ENCODE measurements at places on chromosomes 12 and 14.

DNA sequence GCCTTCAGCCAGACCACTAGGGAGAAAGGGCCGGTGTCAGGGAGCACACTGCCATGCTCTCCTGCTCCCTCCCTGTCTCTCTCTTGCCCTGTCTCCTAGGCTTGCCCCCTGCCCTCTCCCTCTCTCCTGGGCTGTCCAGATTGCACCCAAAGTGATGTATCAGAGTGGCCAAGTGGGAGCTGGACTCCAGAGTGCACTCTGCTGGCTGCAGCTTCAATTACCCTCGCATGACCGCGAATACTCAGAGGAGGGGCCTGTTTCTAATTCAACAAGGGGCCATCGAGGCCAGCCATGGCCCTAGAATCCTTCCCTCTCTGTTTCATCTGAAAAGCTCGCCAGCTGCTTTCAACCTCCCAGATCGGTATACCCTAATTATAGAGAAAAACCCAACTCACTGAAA, 206.4 kb upstream of the FKBP4 start:
- H3K27ac ChIP-seq, result no peak overlapping the region
- no peaks in the 10 kb centered on the region for H3K4me1 ChIP-seq
- no peak for DNase-seq
- peaks cover 75% of the 10 kb centered on the region for H3K27me3 ChIP-seq

- no peak for DNase-seq
- no peak overlapping the region for H3K27ac ChIP-seq
- H3K27me3 ChIP-seq, result peaks cover 3% of the 10 kb centered on the region
- peaks cover 6% of the 10 kb centered on the region for H3K4me1 ChIP-seq
Observed at GRCh38 chr12:2198005-2198501, 145.3 kb downstream of the CACNA1C start.

DNA sequence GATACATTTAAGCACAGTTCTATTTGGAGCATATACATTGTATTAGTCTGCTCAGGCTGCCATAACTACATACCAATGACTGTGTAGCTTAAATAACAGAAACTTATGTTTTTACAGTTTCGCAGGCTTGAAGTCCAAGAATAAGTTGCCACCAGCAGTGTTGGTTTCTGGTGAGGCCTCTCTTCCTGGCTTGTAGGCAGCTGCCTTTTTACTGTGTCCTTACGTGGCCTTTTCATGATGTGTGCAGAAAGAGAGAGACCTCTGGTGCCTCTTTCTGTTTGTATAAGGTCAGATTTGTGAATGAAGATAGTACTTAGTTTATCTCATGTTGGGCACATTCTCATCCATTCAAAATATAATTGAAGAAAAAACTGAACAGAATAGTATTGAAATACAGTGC, 636.6 kb downstream of the FLRT2 start:
- H3K27ac ChIP-seq, result no peak overlapping the region
- no peak overlapping the region for H3K4me3 ChIP-seq
- DNase-seq, result no peak
- no peaks in the 10 kb centered on the region for H3K36me3 ChIP-seq

- DNase-seq, result no peak
- H3K27me3 ChIP-seq, result no peaks in the 10 kb centered on the region
- peaks cover 58% of the 10 kb centered on the region for H3K4me1 ChIP-seq
Observed at GRCh38 chr14:93049315-93049714, 66.4 kb downstream of the ITPK1 start.

DNA sequence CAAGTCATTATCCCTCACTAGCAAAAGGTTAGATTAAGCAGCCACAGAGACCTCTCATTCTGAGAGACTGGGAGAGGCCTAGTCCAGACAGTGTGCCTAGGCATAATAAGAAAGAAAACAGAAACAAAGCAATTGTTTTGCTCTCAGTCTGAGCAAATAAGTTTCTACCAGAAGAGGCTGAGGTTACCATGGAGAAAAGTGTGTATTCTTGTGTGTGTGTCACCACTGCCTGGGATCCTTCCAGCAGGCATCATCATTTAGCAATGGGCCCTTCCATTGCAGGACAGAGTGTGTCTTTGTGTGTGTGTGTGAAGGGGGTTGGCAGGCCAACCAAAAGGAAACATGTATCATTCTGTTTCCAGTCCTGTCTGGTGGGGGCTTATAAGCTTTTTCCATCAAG, 3.7 kb downstream of the EFS start:
- no peaks in the 10 kb centered on the region for H3K4me1 ChIP-seq
- H3K27ac ChIP-seq, result no peak overlapping the region
- no peak for DNase-seq
- H3K27me3 ChIP-seq, result no peaks in the 10 kb centered on the region
- no peak overlapping the region for H3K4me3 ChIP-seq
- no peaks in the 10 kb centered on the region for H3K36me3 ChIP-seq

- no peak for DNase-seq
- no peak overlapping the region for H3K27ac ChIP-seq
- no peak overlapping the region for H3K4me3 ChIP-seq
- no peaks in the 10 kb centered on the region for H3K36me3 ChIP-seq
- no peaks in the 10 kb centered on the region for H3K4me1 ChIP-seq
- peaks cover 10% of the 10 kb centered on the region for H3K27me3 ChIP-seq
Observed at GRCh38 chr14:78197051-78197450, 26.9 kb downstream of the NRXN3 start.

DNA sequence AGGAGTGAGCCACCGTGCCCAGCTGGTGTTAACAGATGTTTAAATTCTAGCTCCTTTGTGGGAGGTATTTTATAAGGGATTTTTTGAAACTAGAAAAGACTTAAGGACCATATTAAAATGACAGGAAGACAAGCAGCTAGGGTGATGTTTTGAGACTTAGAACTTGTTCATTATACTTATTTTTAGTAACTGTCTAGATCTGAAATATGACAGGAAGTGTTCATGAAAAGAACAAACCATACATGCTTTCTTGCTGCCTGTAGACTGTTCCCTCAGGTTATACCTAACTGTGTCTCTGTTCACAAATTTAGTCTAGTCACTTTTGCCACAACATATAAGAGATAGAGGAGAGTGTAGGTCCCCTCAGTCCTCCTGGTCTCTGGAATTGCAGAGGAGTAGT, 36.9 kb upstream of the KCNH3 start:
- no peak overlapping the region for H3K4me3 ChIP-seq
- peaks cover 39% of the 10 kb centered on the region for H3K4me1 ChIP-seq
- no peaks in the 10 kb centered on the region for H3K27me3 ChIP-seq
- H3K27ac ChIP-seq, result peak overlapping the region; percentile 94
- peaks cover 59% of the 10 kb centered on the region for H3K36me3 ChIP-seq

- no peaks in the 10 kb centered on the region for H3K27me3 ChIP-seq
- H3K4me3 ChIP-seq, result no peak overlapping the region
- H3K27ac ChIP-seq, result no peak overlapping the region
- H3K36me3 ChIP-seq, result no peaks in the 10 kb centered on the region
- no peak for DNase-seq
Observed at GRCh38 chr14:78610994-78611393, 440.8 kb downstream of the NRXN3 start.

GRCh38 chr12:121314431-121314830, 17.9 kb upstream of the CAMKK2 start:
- H3K4me3 ChIP-seq, result no peak overlapping the region
- peaks cover 60% of the 10 kb centered on the region for H3K36me3 ChIP-seq
- no peaks in the 10 kb centered on the region for H3K27me3 ChIP-seq
- no peak overlapping the region for H3K27ac ChIP-seq
- DNase-seq, result no peak
- no peaks in the 10 kb centered on the region for H3K4me1 ChIP-seq

DNA sequence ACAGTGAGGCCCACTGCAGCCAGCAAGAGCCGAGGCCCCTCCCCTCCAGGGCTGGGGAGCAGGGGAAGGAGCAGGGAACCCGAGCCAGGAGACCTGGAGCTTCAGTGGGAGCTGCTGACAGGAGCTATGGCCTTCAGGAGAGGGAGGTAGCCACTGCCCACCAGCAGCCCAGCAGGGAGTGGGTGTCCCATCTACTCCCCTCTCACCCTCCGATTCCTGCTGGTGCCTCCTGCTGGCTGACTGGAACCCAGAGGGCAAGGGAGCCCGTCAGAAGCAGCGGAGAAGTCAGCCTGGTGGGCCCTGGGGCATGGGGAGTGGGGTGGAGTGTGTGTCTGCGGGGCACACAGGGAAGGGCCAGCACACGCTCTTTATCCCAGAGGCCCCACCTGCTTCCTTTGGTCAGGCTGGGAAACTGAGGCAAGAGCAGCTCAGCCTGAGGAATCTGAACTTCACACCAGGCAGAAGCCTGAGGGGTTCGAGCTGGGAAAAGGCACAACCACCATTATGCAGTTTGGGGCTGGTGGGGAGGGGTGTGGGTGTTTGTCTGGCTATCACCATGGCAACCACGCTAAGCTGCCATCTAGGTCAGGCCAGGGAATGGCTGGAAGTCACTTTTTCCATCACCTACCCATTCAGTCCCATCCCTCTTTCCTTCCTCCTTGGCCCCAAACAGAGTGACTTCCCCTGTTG, 36.8 kb upstream of the PLEKHG6 start:
- H3K27me3 ChIP-seq, result no peaks in the 10 kb centered on the region
- DNase-seq, result no peak
- H3K4me3 ChIP-seq, result no peak overlapping the region
- H3K36me3 ChIP-seq, result no peaks in the 10 kb centered on the region
- peaks cover 40% of the 10 kb centered on the region for H3K4me1 ChIP-seq

DNA sequence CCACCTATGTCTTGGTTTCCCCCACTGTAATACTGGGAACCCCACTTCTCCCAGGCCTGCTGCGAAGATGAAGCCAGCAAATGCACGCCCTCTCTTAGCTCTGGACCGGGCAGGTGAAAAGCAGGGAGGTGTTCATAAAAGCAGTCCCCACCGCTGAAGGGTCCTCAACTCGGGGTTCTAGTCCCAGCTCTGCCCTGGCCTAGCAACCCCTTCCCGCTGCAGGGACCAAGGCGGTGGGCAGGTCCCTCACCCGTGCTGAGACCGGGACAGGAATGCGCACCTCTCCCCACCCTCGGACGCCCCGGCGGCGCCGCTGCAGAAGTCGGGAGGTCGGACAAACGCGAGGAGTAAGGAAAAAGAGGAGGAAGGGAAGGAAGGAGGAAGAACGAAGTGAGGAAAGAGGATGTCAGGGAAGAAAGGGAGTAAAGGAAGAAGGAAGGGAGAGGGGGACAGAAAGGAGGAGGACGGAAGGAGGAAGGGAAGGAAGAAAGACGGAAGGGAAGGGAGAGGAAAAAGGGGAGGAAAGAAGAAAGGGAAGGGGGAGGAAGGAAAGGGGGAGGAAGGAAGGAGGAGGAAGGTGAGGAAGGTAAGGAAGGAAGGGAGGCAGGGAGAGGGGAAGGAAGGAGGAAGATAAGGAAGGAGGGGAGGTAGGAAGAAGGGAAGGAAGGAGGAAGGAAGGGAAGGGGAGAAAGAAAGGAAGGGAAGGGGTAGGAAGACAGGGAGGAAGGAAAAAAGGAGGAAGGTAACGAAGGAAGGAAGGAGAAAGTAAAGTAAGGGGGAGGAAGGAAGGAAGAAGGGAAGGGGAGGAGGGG, 701 bp downstream of the SPRING1 start:
- peak overlapping the region; percentile 59 for H3K4me3 ChIP-seq
- DNase-seq, result no peak
- no peaks in the 10 kb centered on the region for H3K4me1 ChIP-seq
- peaks cover 16% of the 10 kb centered on the region for H3K36me3 ChIP-seq
- no peak overlapping the region for H3K27ac ChIP-seq

DNA sequence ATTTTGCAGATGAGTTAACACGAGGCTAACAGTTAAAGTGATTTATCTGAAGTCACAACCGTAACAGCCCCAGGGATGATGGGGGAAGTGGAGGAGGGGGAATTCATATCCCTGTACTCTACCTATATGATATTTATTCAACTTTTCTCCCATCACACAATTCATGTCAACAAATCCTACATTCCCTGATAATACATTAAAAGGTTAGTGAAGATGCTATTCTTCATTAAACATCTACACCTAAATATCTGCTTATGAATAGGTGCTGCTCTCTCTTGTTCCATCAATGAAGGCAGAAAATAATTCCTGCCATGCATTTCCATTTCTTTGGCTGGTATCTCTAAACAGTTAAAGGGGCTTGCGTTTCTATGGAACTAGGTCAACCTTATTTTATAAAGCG, 6.8 kb downstream of the YBX3 start:
- H3K4me1 ChIP-seq, result peaks cover 28% of the 10 kb centered on the region
- H3K4me3 ChIP-seq, result no peak overlapping the region
- DNase-seq, result no peak
- H3K27me3 ChIP-seq, result no peaks in the 10 kb centered on the region

GRCh38 chr12:79411791-79412190, 279.0 kb downstream of the PAWR start:
- no peaks in the 10 kb centered on the region for H3K36me3 ChIP-seq
- H3K4me1 ChIP-seq, result peaks cover 32% of the 10 kb centered on the region
- no peak overlapping the region for H3K4me3 ChIP-seq
- DNase-seq, result no peak
- no peaks in the 10 kb centered on the region for H3K27me3 ChIP-seq

GRCh38 chr12:32110417-32110816, 3.8 kb downstream of the BICD1 start:
- H3K27me3 ChIP-seq, result no peaks in the 10 kb centered on the region
- DNase-seq, result no peak
- no peak overlapping the region for H3K27ac ChIP-seq
- H3K4me1 ChIP-seq, result peaks cover 31% of the 10 kb centered on the region
- H3K4me3 ChIP-seq, result no peak overlapping the region

DNA sequence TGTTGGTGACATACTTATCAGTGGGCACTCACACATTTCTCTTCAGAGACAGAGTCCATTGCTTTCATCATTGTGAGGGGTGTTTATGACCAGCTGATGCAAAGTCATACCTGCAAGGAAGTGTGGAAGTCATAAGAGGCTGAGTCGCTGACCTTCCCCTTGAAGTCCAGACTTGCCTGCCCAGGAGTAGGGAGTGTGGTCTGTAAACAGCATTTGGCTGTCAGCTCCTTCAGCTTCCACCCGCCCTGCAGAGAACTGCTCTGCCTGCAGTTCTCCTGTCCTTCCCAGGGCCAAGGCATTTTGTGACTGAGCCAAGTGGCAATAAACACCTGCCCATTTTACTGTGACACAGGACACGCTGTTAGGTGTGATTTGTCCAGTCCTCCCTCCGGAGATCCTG, 801.3 kb downstream of the BCL11B start:
- H3K4me1 ChIP-seq, result peaks cover 4% of the 10 kb centered on the region
- no peak overlapping the region for H3K4me3 ChIP-seq
- H3K36me3 ChIP-seq, result no peaks in the 10 kb centered on the region
- DNase-seq, result no peak

- no peak for DNase-seq
- no peaks in the 10 kb centered on the region for H3K4me1 ChIP-seq
- peaks cover 5% of the 10 kb centered on the region for H3K36me3 ChIP-seq
- H3K27ac ChIP-seq, result no peak overlapping the region
- H3K27me3 ChIP-seq, result no peaks in the 10 kb centered on the region
- H3K4me3 ChIP-seq, result no peak overlapping the region
Observed at GRCh38 chr12:111291357-111291756, 77.5 kb downstream of the PHETA1 start.

GRCh38 chr12:116287842-116288301, 10.4 kb upstream of the MED13L start:
- no peaks in the 10 kb centered on the region for H3K27me3 ChIP-seq
- no peaks in the 10 kb centered on the region for H3K36me3 ChIP-seq
- no peaks in the 10 kb centered on the region for H3K4me1 ChIP-seq

DNA sequence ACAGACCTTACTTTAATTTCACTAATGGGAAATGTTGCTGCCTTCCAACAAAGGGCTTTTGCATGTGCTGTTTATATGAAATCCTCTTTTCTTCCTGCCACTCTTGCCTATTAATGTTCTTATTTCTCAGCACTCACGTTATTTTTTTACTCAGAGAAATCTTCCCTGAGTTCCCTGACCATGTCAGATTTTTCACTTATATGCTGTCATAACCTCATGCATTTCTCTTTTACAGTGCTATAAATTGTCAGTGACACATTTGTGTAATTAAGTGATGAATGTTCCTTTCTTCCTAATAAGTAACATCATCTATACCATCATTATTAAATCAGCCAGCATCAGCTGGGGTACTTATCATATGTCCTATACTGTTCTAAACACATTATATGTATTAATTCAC, 444.1 kb downstream of the DIO2 start:
- no peaks in the 10 kb centered on the region for H3K36me3 ChIP-seq
- H3K4me3 ChIP-seq, result no peak overlapping the region
- DNase-seq, result no peak
- no peaks in the 10 kb centered on the region for H3K4me1 ChIP-seq

Data from RWPE2 (cell line).